ENCODE measurements at places on chromosomes 1 and 21. TPM values are rescaled to one million over a fixed set of nuclear protein-coding genes. Genes with fewer than 3 reads are reported as not detected.

OR2T11 gene
- total RNA-seq, result 0.57 TPM

DNA sequence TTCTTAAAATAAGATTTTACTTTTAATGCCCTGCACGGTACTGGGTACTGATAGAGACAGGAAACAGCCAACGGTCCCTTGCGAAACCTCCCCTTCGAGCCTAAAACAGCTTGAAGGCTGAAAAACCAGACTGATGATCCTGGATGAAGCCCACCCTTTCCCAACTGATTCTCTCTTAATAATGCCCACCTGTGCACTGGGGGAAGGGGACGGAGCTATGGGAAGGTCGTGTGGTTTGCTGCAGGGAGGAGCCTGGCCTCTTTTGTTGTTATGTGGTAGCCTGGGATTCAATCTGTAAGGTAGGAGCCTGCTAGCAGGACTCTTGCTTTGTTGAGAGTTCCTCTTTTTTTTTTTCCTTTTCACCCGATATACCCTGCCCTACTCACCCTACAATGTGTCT, 25.6 kb downstream of the SAMSN1 start:
- no peak for DNase-seq

BARHL2 gene
- total RNA-seq, result not detected

DNA sequence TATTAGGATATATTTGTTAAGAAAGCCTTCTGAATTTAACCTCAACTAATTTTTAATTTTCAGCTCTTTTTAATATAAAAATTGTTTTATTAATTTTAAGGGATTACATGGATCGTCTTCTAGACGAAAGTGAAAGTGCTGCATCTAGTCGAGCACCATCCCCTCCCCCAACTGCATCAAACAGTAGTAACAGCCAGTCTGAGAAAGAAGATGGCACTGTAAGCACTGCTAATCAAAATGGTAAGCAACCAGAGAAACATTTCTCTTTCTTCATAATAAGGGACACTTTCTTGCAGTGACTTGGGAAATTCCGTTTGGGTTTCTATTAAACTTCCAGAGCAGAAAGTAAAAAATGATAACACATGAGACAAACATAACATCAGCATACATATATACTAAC, 56.9 kb downstream of the MIER1 start:
- no peak for DNase-seq

GRCh38 chr1:204664384-204664651, 21.2 kb downstream of the LRRN2 start:
- no peak for DNase-seq

DNA sequence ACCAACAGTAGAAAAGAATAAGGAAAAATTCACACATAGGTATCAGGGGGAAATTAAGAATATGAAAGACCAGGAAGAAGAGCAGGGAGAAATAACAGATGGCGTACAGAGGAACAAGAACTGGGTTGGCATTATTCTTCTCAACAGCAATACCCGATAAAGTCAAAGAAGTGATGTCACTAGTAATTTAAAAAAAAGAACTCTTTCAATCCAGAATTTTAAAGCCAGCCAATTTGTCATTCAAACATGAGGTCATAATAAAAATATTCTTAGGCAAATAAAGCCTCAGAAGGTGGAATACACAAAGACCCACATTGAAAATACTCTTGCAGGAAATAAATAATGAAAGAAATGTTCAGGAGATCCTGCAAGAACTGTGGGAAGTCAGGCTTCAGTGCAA, 8.8 kb downstream of the NCMAP start:
- DNase-seq, result no peak

PTGS2 gene
- total RNA-seq, result 3.1 TPM

DNA sequence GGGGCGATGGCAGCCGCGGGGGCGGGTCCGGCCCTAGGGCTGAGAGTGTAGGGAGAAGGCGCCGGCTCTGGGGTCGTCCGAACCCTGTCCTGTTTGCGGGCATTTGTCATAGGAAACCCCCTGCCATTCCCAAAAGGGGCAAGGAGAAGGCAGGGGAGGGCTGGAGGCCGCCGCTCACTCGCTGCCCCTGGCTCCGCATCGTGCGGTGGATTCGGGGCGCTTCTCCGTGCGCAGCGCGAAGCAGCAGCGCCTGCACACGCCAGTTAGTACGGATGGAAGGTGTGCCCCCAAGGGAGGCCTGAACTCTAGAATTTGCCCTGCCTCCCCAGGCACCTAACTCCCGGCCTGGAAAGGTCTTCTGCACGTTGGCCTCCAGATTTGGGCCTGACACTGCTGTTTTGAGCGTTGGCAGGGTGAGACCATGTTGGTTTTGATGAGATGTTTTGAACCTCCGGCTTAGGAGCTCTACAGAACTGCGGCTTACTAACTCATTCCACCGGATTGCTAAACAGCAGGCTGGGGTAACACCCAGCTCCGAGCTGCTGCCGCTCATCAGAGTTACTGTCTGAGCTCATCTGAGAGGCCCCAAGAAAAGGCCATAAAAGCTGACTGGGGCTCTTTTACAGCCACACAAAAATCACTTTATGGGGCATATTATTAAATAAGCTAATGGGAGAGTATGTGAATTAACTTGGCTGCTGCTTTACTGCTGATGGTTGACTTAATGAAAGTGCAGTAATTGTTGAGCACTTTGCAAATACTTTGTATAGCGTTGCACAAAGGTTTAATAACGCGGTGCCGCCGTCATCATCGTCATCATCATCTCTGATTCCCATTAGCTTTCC, 987 bp downstream of the GPR137B start:
- no peak for DNase-seq

DNA sequence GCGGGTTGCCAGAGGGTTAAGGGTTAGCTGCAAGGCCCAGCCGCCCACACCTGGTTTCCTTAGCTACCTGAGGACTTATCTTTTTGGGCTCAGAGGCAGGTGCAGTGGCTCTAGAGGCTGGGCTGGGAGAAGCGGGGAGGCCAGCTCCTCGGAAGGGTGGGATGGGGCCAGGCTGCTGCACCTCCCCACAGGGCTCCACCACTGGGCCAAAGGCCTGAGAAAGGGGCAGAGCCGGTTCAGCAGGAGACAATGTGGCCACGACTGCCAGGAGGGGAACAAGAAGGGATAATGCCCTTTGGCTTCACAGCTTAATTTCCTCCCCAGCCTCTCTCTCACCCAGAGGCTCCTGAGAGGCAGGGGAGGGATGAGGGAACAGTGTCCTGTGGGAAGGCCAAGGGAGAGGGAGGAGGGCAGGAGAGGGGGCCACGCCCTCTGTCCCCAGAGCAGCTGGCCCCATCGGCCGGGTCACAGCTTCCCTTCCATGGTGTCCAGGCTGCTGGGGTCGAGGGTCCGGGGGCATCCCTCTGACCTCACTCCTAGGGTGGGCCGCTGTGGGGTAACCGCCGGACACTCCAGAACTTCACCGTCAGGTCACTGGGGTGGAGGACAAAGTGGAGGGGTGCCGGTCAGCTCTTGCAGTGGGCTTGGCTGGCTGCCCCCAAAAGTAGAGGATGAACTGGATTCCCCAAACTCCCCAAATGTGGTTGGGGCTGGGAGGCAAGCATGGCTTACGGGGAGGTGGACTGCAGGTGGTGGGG, 50.4 kb downstream of the KIF21B start:
- no peak for DNase-seq

- DNase-seq, result no peak
Measured at GRCh38 chr1:41152622-41153044, 89.5 kb downstream of the SCMH1 start.

DNA sequence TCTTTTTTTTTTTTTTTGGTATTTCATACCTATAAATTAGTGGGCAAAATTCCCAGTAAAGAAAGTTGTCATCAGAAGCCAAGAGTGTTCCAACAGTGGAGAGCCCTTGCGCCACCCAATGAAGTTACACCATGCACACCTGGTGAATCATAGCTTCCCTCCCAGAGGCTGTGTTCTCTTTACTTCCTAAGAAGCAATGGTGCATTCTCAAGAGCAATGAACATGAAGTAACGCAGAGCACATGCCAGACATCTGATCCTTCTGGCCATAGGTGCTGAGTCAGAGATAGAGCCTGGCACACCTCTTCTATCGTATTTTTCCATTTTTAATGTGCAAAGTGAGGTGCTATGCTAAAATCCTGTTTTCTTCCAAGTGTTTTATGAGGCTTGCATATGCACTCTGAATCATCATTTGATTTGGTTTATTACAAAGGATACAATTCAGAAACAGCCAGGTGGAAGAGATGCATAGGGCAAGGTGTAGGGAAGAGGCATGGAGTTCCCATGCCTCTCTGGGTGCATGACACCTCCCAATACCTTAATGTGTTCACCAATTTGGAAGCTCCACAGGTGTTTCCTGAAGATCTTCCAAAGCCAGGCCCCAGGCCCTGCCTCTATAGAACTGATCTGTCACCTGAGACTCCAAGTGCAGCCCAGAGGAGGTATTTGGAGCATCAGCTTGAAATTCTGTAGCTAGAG, 408.0 kb downstream of the SIPA1L2 start:
- DNase-seq, result no peak

DNA sequence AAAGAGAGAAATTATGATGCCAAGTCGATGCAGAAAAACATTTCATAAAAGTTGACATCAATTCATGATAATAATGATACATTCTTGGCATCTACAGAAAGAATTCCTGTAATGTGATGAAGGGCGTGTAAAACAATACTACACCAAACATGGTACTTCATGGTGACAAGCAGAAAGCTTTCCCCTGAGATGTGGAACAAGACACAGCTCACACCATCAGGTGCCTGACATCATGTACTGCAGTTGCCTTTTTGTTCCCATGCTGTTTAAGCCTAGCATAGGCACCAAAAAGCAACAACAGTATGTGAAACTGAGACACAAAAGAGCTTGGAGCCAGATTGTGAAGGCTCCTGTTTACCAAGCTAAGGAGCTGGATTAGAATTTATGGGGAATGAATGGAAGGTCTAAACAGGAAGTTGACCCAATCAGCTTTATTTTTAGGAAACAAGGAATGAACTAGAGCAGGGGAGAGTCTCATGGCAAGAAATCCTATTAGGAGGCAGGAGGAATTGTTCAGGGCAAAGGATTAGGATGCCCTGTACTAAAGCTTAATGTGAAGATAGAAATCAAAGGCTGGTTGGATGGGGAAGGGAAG, 67.2 kb downstream of the SYDE2 start:
- DNase-seq, result no peak

DNA sequence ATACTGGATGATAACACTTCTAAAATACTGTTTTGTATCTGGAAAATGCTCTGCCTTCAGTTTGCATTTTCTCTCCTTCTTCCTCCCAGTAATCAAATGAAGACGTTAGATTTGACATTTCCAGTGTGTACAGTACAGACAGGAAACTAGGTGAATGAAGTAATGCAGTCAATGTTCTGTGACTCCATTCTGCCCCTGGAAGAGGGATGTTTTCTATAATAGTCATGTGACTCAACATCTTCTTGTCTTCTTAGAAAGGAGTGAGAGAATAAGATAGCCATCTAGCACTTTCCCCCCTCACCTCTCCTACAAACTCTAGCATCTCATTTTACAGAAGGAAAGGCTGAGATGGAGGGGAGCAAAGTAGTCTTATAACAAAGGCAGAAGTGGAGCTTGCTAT, 77.6 kb downstream of the DDR2 start:
- DNase-seq, result no peak

RIPPLY3 gene
- total RNA-seq, result not detected

DNA sequence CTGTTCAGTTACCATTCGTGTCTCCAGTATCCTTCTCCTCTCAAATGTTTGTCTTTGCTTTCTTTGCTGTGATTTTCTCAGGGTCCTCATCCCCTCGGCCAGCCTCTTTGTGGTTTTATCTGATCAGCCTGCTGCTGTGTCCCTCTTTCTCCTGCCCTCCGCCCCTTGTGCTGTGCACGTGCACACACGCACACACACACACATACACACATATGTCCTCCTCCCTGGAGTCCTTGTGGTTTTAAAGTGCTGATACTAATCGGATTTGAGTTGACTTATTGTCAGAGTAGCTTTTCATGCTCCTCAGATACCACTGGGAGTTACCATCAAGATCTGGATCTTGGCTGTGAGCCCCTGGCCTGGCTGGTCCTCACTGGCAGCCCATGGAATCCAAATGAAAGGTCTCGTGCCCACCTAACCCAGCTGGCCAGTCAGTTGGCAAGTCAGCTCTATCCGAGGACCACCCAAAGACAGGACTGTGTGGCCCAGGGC, 34.1 kb downstream of the QSOX1 start:
- no peak for DNase-seq

ZNF687 gene
- total RNA-seq, result 21.9 TPM

- no peak for DNase-seq
Measured at GRCh38 chr1:190168116-190168892, 309.4 kb downstream of the BRINP3 start.

DNA sequence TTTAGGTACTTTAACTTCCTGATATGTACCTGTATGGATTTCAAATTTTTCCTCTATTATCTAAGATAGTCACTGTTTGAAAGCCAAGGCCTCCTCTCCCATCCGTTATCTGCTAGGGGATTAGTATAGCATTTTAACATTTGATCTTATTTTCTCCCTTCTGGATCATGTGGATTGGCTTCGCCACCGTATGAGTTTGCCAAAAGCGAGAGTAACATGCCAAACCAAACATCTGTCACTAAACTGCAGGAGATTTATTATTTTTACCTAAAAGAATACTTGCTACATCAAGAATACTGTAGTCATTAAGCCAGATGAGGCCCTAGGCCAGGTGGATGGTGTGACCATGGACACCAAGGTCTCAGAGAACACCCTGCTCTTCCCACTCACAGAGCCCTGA, 28.5 kb upstream of the EEIG2 start:
- DNase-seq, result no peak

DNA sequence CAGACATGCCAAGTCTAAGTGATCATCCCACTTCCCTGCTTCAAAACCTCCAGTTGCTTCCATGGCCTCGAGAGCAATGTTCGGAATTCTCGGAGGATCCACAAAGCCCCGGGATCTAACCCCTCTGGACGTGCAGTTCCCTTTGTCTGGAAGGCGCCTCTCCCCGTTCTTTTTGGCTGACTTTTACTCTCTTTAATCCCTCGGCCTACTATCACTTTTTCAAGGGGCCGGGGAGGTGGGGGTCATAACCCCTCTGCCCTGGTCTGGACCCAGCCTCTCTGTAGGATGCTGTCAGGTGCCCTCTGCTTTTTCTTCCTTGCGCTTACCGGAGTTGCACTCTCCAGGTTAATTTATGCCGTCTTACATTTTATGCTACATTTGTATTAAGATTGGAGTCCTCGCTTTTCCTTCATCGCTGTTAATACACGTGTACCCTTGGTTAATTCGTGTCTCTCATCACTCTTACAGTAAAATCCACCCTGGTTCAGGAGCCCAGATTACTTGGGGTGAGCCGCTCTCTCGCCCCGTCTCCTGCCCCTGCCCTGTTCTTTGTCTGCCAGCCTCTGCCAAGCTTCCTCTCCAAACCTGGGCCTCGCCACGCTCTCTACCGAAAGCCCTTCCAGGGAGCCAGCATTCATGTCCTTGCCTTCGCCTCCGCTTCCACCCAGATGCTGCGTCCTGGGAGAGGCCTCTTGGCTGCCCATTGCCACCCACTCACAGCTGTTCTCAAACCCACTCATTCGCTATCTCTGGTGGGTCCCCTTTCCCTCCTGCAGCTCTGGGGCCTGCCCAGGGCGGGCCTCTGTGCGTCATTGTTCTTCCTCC, 448.6 kb downstream of the CAMTA1 start:
- DNase-seq, result peak; percentile 61

TMEM82 gene
- not detected for total RNA-seq

PDPN gene
- 16.0 TPM for total RNA-seq

GRCh38 chr1:170765712-170766330, 101.9 kb downstream of the PRRX1 start:
- DNase-seq, result no peak

- no peak for DNase-seq
Measured at GRCh38 chr1:10659218-10659617, 137.2 kb downstream of the CASZ1 start.

- DNase-seq, result no peak
Measured at GRCh38 chr21:39073717-39074116, 109.5 kb downstream of the PSMG1 start.

All from lower leg skin (tissue), 4 donors.